Stimulated activated CD8-positive, alpha-beta memory T cell treated with anti-CD3 and anti-CD28 coated beads, Interleukin-4, amount 100 ng/mL, for 4 hours (primary cell): ENCODE measurements at places on chromosomes 11 and 22.
A peak's percentile ranks its signal among the peaks of the same experiment; 100 is the strongest.

GRCh38 chr11:111105566-111105965, 140.0 kb upstream of the POU2AF2 start:
- DNase-seq, result no peak

DNA sequence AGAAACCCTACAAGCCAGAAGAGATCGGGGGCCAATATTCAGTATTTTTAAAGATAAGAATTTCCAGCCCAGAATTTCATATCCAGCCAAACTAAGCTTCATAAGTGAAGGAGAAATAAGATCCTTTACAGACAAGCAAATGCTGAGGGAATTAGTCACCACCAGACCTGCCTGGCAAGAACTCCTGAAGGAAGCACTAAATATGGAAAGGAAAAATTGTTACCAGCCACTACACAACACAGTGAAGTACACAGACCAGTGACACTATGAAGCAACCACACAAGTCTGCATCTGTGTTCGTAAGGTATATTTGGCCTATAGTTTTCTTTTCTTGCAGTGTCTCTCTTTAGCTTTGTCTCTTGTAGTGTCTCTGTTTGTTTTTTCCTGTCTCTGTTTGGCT, 29.0 kb downstream of the TMEM225 start:
- DNase-seq, result no peak

DNA sequence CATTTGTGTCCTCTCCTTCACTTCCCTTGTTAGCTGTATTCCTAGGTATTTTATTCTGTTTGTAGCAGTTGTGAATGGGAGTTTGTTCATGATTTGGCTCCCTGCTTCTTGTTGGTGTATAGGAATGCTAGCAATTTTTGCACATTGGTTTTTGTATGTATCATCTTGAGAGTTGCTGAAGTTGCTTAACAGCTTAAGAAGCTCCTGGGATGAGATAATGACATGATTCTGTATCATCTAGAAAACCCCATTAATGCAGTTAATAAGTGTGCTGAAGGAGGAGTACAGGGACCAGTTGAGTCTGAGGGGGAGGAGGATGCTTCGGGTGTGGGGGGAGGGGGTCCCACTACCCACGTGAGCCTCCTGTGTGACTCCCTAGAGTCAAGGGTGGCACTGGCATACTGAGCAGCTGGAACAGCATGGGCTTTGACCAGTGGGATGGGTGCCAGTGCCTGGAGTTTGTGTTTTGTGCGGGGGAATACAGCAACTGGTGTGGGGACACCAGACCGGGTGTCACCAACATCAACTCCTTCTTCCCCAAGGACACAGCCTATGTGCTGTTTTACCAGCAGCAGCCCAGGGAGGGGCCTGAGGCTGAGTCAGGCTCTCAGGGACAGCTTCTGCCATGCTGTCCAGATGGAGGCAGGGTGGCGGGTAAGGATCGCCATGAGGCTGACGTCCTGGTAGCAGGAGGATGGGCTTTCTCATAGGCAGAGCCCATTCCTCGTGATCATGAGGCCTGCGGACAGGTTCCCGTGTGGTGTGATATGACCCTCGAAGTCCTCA, 24.1 kb downstream of the USP35 start:
- DNase-seq, result no peak

DNA sequence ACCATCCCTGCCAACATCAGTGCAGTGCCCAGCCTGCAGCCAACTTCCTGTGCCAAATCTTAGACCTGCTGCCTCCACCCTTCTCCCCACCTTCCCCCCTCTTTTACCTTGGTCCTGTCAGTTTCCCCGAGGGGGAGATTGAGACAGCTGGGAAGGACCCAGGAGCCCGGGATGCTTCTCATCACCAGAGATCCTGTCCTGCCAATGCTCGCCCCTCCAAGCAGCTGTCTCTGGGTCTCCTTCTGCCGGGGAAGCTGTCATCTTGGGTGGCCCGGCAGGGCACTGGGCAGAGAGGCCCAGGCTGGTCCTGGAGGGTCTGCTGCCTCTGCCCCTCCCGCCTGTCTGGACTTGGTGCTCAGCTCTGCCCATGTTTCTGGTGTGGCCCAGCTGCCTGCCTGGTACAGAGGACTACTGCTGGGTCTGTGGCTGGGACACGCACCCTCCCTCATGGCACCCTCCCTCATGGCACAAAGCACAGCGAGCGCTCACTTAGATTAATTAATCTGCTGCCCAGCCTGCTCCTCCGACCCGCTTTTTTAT, 60.4 kb upstream of the THY1 start:
- no peak for DNase-seq

- no peak for DNase-seq
These were observed 84.4 kb downstream of the MPPED2 start for GRCh38 chr11:30501744-30502143.

DNA sequence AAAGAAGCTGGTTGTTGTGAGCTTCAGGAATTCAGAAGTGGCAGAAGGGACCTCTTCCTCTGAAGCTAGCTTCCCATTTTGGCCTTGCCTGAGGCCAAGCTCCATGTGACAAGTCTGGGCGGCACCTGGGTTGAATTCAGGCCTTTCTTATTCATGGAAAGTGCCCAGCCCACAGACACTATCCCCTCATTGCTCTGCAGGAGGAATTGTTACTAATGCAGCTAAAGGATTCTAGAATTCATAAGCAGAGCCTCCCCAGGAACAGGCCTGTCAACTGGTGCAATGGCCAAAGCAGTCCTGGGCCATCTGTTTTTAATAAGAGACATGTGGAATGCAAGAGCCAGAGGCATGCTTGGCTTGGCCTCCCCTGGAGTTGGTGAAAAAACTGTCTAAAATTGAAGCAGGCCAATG, 71.4 kb downstream of the SLC1A2 start:
- DNase-seq, result no peak

GRCh38 chr22:50247748-50248147, 2.9 kb upstream of the TUBGCP6 start:
- DNase-seq, result no peak

- DNase-seq, result no peak
These were observed 171.1 kb downstream of the GRIA4 start for GRCh38 chr11:105780781-105781525.

DNA sequence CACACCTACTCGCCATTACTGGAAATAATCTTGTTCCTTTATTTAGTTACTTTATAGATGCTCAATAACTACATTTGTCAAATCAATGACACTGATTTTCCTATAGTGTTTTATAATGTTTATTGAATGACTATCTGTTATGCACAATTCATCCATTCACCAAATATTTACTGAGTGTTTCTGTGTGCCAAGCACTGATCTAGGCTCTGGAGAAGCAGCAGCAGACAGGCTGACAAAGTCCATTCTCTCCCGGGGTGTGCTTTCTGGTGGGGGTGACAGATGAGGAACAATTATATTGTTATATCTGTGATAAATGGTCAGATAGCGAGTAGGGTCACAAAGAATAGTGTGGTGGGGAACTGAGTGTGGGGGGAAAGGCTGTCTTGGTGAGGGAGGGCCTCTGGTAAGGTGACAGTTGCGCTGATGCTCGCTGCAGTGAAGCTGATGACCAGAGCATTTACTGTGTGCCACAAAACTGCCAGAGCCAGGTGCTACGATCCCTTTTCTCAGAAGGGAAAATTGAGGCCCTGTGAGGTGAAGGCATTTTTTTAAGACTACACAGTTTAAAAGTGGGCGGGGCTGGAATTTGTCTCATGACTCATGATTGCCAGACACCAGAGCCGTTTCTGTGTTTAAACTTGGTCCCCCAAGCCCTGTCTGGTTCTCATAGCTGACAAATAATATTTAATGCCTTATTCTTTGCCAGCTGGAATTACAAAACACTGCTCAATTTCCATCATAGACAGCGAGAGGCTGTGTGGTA, 10.2 kb downstream of the PACS1 start:
- DNase-seq, result peak; percentile 57

DNA sequence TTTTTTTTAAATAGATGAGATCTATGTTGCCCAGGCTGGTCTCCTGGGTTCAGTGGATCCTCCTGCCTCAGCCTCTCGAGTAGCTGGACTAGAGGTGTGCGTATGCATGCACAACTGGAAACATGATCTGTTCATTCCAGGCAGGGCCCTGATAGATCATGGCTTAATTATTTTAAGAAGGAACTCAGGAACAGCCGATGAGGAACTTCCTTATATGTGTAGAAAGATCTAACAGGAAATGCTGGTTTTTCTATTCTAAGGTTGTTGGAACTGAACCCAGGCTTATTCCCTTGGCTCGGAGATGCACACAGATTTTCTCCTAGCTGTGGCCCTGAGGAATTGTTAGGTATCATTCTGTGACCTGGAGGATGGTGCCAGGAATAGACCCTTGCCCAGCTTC, 32.4 kb downstream of the SPECC1L start:
- DNase-seq, result no peak
